Stimulated activated CD4-positive, alpha-beta T cell treated with anti-CD3 and anti-CD28 coated beads, Interleukin-4, amount 100 ng/mL, for 1 hour (primary cell): ENCODE measurements at places on chromosomes 13 and 19.

DNA sequence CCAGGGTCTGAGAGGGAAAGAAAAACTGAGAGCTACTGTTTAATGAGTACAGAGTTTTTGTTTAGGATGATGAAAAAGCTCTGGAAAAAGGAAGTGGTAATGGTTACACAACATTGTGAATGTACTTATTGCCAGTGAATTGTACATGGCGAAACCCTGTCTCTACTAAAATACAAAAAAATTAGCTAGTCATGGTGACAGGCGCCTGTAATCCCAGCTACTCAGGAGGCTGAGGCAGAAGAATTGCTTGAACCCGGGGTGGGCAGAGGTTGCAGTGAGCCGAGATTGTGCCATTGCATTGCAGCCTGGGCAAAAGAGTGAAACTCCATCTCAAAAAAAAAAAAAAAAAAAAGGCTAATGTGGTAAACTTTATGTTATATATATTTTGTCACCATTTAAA, 96.3 kb downstream of the VWA8 start:
- no peak for DNase-seq

DNA sequence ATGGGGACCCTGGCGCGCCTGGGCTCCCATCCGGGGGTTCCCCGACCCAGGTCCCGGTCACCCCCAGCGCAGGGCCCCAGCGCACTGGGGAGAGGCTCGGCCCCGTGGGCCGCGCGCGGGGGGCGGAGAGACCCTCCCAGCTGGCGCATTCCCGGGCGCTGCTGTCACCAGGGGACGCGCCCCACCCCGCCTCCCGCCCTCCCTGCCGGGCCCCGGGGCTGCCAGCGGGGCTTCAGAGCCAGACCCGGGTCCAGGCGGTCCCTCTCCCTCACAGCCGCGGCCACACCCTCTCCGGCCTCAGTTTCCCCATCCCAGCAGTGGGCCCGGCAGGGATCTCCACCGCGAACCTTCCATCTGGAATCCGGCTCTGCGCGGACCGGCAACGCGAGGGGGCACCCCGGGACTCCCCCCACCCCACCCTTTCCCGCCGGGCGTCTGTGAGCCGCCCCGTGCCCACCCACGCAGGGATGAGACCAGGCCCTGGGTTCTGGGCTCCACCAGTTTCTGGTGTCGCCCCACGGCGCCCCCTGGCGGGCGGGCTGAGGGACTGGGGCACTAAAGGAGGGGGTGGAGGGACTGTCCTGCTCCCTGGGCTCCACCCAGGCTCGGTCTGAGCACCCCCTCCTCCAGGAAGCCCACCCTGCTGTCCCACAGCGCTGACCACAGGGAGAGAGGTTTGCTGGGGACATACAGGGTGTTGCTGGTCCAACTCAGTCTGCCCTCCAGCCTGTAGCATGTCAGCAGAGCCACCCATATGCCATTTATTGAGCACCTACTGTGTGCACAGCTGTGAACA, 878 bp upstream of the ADAMTSL5 start:
- peak; percentile 71 for DNase-seq

- DNase-seq: no peak
These were observed 12.2 kb downstream of the CERS1 start for GRCh38 chr19:18883526-18884304.

DNA sequence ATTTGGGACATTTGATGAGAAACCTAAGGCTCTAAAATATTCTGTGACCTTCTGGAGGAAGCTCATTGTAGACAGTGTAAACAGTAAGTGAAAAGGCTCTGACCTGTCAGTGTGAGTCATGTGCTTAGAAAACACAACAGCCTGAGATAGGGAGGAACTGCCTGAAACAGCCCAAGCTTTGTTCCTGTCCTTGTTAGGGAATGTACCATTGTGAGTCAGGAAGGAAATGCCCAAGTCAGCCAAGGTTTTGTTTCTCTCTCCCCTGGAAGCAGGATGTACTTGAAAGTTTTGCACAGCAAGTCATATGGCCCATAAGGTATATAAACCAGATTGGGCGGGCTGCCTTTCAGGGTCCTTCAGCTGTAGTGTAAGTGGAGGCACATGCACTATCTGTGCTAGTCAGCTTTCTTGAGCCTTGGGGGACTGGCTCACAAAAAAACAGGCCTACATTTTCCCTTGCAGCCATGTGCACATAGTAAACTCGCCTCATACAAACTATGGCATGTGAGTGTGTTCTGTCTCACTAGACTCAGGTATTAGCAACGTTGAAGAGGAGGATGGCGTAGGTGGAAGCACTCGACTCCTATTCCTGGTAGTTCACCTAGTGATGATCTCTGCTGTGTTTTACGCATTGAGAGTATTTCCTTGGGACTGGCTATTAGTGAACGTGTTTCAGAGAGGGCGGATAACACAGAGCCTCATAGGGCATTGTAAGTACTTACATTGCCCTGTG, 141.2 kb upstream of the KLHL1 start:
- no peak for DNase-seq

- DNase-seq: no peak
These were observed 2801.9 kb downstream of the PCDH9 start for GRCh38 chr13:64428196-64428595.

DNA sequence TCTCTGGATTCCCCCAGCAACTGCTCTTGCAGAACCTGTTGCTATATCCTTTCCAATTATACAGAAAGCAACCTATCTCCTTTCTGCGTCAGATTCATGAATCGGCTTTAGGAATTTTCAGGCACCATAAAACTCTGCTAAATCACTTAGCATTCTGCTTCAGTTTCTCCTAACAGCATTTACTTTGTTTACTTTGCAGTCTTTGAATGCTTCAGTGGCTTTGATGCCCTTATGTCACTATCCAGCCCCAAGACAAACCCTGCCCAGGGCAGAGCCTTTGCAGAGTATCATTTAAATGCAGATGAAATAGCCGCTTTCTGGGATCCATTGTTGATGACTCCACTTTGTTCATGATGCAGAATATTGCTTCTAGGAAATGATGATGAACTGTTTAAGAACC, 43.1 kb downstream of the SLITRK1 start:
- DNase-seq: no peak

DNA sequence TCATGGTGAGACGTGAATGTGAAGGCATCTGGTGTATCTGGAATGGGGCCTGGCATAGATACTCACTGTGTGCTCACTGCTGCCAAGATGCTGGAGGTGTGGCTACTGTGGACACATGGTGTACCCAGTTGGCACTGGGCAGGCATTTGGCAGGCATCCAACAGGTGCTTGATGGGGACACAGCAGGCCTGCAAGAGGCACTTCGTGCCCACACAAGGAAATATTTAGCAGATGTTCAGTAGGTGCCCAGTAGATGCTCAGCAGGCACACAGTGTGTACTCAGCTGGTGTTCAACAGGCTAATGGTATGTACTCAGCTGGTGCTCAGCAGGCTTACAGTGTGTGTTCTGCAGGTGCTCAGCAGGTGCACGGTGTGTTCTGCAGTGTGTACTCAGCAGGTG, 14.2 kb downstream of the CRTC1 start:
- DNase-seq: no peak
